CD8-positive, alpha-beta memory T cell (primary cell): ENCODE measurements at places on chromosomes 6 and 20. TPM values are rescaled to one million over a fixed set of nuclear protein-coding genes. Genes with fewer than 3 reads are reported as not detected.

- DNase-seq: peak; percentile 87
These were observed 766 bp downstream of the SLC16A10 start for GRCh38 chr6:111087871-111088667.

DNA sequence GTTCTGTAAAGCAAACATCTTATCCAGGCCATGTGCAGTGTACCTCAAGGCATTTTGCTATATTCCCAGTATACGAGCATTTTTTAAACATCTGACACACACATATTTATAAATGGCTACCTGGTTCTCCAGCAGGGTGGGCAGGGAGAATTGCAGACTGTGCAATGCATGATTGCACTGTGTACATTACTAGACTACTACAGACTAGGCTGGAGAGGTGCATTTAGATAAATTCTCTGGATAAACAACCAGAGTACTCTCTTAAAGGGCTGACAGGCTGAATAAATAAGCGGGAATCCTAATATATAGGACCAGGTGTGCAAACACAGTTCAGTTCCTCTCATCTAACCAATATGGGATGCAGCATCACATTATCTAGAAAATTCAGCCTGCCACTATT, 428.3 kb upstream of the ARID1B start:
- no peak for DNase-seq

DNA sequence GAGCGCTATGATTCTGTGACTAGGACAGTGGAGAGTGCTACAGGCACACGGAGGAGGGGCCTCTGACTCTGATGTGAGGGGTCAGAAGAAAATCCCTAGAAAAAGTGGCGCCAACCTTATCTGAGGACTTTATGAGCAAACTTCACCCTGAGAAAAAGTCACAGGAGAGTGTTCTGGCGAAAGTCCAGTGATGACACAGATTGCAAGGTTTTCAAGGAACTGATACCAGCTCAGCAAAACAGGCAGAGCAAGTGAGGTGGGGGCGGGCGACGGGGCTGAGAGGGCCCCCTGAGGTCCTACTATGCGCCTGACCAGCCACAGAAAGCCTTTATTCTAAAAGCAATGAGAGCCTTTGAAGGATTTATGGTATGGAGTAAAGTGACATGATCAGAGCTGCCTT, 73.3 kb downstream of the SLC22A23 start:
- DNase-seq: no peak

The BNIP5 gene
- not detected for total RNA-seq

The BMP2 gene
- total RNA-seq: not detected

DNA sequence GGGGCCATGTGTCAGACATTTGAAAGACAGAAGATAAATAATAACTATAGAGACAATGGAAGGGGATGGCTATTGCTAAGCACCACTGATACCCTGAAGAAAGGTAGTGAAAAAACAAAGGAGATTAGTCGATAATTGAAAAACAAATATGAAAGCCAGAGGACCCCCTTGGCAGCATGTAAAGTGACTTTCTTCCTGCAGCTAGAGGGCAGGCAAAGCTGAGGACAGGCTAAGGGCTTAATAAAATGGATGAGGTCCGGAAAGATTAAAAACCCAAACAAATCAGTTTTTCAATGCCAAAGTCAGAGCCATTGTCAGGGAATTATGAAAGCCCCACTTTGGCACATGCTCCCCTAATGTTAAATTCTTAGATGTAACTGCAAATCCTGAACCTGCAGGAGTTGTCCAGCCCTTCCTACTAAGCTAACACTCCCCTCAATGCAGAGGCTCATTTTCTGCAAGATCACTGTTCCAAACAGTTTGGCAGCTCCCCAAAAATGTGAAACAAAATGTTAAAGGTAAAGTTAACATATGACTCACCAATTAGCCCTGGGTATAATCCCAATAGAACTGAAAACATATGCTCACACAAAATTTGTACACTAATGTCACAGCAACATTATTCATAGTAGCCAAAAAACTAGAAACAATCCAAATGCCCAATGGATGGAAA, 1177.9 kb downstream of the GRIK2 start:
- DNase-seq: no peak

DNA sequence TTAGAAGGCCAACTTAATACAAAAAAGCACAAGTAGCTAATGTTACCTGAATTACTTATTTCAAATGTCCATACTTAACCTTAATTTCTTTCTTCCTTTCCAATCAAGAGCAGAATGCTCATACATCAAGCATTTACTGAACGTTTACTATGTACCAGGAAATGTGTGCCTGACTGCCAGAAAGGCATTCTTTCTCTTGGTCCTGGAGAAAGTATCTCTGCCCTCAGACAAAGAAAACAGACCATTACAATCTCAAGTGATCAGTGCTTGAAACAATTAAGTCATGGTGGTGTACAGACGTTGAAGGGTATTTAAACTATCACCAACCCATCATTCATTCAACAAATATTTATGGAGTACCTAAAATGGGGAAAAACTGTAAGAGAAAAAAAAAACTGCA, 26.4 kb downstream of the CSNK2A1 start:
- no peak for DNase-seq

- no peak for DNase-seq
These were observed 16.2 kb downstream of the METTL24 start for GRCh38 chr6:110341663-110342596.

DNA sequence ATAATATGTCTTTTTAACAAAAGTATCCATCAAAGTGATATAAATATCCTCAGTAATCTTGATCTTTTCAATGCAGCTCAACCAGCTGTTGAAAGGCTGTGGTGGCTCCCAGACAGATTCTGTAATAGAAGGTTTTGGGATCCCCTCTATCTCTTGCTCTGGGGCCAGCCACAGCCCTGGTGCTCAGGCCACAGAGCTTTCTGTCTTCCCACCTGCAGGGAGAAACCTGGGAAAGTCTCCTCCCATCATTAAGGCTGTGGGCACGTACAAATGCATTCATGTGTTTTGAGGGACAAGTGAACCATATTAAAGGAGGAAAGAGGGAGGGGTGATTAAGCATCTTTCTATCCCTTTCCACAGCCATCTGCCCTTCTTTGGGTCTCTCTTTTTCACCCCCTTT, 183.1 kb downstream of the PRDM13 start:
- no peak for DNase-seq

DNA sequence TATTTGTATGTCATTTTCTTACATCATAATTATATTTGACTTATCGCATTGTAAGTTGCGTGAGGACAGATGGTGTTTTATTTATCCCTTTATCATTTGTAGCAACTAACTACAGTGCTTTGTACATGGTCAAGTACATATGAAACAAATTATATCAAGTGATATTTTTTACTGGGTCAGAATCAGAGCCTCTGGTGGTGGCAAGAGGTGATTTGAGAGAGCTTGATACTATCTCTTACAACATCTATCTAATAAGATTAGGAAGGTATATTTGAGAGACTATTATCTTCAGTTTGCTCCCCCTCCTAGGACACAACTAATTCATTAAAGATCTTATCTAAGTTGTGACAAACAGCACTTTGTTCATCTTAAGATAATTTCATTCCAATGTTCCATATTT, 47.7 kb downstream of the BCKDHB start:
- DNase-seq: no peak

GRCh38 chr6:137697267-137697938, 169.7 kb upstream of the TNFAIP3 start:
- no peak for DNase-seq

GRCh38 chr6:18323935-18324705, 59.8 kb upstream of the DEK start:
- DNase-seq: no peak

The KHDC1 gene
- 7.1 TPM for total RNA-seq

The SYCP2L gene
- total RNA-seq: not detected

The STMND1 gene
- total RNA-seq: not detected

DNA sequence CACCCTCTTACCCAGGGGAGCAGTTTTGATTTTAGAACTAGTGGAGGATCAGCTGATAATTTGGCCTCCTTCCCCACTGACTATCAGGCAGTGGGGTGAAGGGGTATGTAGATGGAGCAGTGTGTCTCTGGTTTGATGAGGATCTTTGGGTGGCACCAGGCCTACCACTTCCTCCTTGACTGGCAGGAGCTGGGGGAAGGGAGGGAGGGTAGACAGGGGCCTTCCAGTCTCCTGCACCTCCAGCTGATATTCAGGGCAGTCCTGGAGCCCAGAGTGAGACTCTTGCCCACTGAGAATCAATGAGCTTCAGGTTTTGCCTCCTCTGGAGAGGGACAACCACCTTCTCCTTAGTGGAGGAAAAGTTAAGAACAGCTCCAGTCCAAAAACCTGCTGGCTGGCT, 3.2 kb downstream of the DEF6 start:
- peak; percentile 57 for DNase-seq

The SIRPD gene
- total RNA-seq: not detected

DNA sequence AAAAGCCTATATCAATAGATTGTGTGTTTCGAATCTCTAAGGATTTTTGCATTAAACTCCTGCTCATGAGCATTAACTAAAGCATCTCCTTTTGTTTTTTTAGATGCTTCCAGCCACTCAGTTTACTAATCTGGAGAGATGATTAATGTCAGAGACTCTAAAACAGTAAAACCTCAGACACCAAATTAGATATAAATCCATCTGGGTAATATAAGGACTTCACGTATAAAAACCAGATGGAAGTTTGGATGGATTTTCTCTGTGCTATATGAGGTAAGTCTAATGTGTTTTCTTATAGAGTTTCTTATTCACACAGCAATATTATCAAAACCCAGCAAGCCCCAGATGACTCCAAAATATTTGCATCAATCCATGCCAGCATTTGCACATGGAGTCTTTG, 137.2 kb downstream of the SYNE1 start:
- DNase-seq: no peak

The NT5E gene
- 14.8 TPM for total RNA-seq

The SPAG4 gene
- total RNA-seq: 2.1 TPM

DNA sequence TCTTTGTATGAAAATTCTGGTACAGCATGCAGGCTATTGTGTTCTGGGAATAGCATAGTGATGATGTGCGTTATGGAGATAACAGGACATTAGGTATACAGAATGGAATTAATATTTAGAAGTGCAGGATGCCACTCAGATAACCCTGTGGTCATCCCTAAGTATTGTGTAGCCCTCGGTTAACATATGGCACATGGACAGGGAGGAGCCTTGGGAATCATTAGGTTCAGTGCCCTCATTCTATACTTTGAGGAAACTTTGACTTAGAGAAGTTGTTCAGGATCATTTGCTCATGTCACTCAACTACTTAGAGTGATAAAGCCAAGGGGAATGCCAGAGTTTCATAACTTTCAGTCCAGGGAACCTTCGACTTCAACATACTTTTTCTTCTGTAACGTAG, 185.9 kb downstream of the UST start:
- no peak for DNase-seq

The COQ3 gene
- total RNA-seq: 18.9 TPM

DNA sequence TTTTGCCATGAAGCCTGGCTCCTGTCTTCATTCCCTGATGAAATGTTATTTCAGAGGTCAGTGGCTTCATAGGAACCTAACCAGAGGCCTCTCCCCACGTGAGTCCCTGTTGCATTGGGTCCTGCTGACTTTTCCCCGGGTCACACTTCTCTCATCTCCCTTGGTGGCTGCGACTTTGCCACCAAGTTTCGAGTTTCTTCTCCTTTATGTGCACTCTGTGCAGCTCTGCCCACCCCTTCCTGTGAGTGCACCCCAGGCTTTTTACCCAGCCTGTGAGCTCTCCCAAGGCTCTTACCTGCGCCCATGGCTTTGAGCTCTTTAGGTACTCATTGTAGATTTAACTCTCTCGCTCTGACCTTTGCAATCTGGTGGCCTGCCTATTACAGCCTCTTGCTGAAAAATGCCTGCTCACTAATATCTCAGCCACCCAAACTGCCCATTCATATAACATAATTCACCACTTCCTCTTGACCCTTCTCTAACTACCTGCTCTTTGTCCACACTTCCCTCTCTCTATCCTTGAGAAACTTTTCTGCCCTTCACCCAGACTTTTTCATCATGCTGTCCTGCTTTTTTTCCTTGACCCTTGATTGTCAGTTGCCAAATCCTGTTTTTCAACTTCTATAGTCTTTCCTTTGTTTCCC, 105.9 kb downstream of the SASH1 start:
- DNase-seq: no peak

The EEF1A2 gene
- not detected for total RNA-seq
